ENCODE measurements at places on chromosomes 11 and 22. TPM values are rescaled to one million over a fixed set of nuclear protein-coding genes. Genes with fewer than 3 reads are reported as not detected.

GRCh38 chr11:130603335-130603906 lies 155.0 kb downstream of the ADAMTS15 start:
- DNase-seq, result no peak

The SLC22A6 gene
- 0.11 TPM for polyA plus RNA-seq

The GLB1L3 gene
- not detected for polyA plus RNA-seq

The SLC6A5 gene
- not detected for polyA plus RNA-seq

- no peak for DNase-seq
Measured at GRCh38 chr11:28657378-28658030, 549.3 kb downstream of the METTL15 start.

The CYB5R2 gene
- 8.4 TPM for polyA plus RNA-seq

GRCh38 chr11:2898366-2899079 lies 12.9 kb upstream of the CDKN1C start:
- no peak for DNase-seq

DNA sequence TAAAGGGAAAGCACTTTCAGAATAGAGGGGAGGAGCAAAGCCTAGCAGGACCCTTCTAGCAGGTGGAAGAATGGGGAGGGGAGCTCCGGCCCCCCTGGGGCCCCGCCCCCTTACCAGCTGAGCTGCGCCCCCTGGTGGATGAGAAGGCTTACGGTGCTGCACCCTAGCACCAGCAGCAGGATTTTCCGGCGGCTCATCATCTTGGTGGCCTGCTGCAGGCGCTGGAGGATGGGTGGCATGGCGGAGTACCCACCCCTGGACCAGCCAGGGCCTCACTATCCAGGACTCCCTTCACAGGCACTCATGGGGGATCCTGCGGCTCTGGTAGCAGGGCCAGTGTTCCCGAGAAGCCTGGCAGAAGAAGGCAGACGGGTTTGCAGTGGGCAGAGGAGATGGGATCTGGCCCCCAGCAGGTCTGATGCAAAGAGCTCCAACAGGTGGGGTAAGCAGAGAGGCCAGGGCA lies 3.8 kb downstream of the GAL3ST3 start:
- peak; percentile 70 for DNase-seq

The ISX gene
- not detected for polyA plus RNA-seq

The RFPL3 gene
- polyA plus RNA-seq, result not detected

GRCh38 chr22:38267086-38267485 lies 5.7 kb downstream of the TMEM184B start:
- no peak for DNase-seq

The C22orf42 gene
- polyA plus RNA-seq, result 0.48 TPM

- no peak for DNase-seq
Measured at GRCh38 chr22:19965771-19966709, 24.4 kb upstream of the TXNRD2 start.

The PNPLA3 gene
- 0.36 TPM for polyA plus RNA-seq

- peak; percentile 24 for DNase-seq
Measured at GRCh38 chr22:34913826-34914225, 152.1 kb upstream of the ISX start.

- DNase-seq, result no peak
Measured at GRCh38 chr11:125236072-125236825, 71.7 kb downstream of the PKNOX2 start.

The OR10A2 gene
- polyA plus RNA-seq, result not detected

The VWCE gene
- 4.2 TPM for polyA plus RNA-seq

GRCh38 chr22:39469681-39470450 lies 13.1 kb downstream of the MGAT3 start:
- no peak for DNase-seq

DNA sequence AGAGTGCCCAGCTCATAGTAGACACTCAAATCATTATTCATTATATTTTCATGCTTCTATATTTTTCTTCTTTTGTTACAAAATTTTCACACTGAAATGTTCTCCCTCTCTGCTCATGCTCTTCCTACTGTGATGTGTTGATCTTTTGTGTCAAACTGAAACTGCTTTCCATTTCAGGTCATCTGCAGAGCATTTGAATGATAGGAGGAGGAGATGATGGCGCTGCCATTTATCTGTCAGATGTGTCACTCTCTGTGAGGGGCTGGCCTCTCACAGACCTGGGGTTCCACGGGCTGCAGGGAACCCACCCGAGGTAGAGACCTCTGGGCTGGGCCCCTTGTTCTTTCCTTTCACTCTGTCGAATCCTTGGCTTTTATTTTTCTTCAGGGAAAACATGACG lies 41.1 kb downstream of the OR10A6 start:
- DNase-seq, result no peak

DNA sequence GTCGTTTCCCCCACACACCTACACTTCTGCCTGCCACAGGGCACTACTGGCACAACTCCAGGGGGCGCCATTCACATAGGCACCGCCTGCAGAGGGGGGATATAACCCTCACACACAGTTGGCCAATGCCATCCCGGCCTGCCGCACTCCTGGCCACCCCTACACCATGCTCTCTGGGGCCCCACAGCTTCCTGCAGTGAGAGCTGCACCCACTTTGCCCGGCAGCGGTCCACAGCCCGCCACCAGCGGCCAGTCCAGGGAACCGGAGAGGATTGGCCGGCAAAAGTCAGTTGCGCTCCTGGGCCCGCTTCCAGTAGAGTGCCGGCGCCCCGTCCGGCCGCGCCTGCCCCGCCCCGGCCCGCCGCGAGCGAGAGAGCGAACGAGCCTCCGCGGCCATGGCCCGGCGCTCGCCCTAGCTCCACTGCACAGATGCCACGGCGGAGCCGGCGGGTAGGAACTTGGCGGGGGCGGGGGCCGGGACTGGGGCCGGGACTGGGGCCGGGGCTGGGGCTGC lies 25.6 kb upstream of the SUSD2 start:
- DNase-seq, result peak; percentile 68

The SLC43A3 gene
- polyA plus RNA-seq, result 42.8 TPM

The CARD16 gene
- not detected for polyA plus RNA-seq

DNA sequence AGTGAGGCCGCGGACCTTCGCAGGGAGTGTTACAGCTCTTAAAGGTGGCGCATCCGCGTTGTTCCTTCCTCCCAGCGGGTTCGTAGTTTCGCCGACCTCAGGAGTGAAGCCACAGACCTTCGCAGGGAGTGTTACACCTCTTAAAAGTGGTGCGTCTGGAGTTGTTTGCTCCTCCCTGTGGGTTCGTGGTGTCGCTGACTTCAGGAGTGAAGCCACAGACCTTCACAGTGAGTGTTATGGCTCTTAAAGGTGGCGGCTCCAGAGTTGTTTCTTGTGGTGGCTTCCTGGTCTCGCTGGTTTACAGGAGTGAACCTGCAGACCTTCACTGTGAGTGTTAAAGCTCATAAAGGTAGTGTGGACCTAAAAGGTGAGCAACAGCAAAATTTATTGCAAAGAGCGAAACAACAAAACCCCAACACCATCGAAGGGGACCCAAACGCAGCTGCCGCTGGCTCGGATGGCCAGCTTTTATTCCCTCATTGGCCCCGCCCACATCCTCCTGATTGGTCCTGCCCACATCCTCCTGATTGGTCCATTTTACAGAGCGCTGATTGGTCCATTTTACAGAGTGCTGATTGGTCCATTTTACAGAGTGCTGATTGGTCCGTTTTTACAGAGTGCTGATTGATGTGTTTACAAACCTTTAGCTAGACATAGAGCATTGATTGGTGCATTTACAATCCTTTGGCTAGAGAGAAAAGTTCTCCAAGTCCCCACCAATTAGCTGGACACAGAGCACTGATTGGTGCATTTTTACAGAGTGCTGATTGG lies 1.2 kb upstream of the TMEM45B start:
- DNase-seq, result no peak

- no peak for DNase-seq
Measured at GRCh38 chr22:50606165-50606945, 5.8 kb downstream of the MAPK8IP2 start.

- no peak for DNase-seq
Measured at GRCh38 chr11:4090258-4090657, 4.3 kb upstream of the RRM1 start.

GRCh38 chr11:134333312-134333711 lies 1.5 kb downstream of the GLB1L2 start:
- no peak for DNase-seq

The CTSF gene
- polyA plus RNA-seq, result 29.1 TPM

DNA sequence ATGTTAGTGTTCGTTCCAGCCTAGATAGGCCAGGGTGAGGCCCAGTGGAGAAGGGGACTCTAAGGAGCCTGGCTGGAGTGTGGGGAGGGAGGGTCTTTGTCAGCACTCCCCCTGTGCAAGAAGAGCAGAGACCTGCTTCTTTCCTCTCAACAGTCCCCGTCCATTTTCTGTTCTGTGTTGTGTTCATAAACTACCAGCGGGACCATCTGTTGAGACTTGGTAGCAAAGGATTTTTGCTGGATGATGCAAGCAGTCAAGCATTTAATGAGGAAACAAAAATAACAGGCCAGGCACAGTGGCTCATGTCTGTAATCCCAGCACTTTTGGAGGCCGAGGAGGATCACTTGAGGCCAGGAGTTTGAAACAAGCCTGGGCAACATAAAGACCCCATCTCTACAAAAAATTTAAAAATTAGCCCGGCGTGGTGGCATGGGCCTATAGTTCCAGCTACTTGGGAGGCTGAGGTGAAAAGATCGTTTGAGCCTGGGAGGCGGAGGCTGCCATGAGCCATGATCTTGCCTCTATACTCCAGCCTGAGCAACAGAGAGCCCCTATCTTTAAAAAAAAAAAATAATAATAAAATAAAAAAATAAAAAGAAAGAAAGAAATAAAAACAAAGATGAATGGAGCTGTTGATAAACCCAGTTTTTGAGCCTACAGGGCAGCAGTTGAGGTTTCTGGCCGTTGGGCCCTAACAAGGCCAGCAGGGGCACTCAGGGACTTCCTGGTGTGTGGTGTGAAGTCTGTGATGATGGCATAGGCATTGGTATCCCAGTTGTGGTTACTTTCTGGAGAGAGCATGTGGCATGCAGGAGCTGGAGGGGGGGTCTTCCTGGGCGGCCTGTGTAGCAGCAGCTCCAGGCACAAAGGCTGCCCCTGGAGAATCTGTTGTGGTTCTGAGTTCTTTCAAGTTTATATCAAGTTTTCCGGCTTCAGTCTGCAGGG lies 1.7 kb upstream of the TXNRD2 start:
- DNase-seq, result peak; percentile 60

DNA sequence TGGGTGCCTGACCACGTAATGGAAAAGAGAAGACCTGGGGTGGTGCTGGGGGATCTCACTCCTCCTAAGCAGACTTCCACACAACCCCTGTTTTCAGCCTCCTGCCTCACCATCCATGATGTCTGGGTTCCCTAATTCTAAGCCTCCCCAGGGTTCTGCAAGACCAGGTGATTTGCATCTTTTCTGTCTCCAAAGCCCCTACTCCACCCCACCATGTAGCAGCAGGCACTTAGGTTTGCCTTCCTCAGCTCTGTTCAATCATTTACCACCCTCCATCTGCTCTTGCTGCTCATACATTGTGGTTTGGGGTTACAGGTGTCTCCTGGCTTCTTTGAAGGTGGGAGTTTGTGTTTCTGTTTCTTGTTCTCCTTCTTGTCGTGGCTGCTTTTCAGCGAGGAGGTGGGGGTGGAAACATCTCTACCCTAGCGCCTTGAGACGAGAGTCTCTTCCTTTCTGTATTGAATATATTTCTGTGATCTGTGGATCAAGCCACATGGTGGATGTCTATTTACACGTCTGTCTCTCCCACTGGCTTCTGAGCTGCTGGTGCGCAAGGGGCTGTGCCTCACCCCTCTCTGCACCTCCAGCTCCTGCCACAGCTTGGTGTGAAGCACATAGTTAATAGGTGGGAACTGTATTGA lies 6.6 kb upstream of the SSTR3 start:
- no peak for DNase-seq

The OPCML gene
- polyA plus RNA-seq, result 1.2 TPM

The MAP6 gene
- polyA plus RNA-seq, result 6.8 TPM

DNA sequence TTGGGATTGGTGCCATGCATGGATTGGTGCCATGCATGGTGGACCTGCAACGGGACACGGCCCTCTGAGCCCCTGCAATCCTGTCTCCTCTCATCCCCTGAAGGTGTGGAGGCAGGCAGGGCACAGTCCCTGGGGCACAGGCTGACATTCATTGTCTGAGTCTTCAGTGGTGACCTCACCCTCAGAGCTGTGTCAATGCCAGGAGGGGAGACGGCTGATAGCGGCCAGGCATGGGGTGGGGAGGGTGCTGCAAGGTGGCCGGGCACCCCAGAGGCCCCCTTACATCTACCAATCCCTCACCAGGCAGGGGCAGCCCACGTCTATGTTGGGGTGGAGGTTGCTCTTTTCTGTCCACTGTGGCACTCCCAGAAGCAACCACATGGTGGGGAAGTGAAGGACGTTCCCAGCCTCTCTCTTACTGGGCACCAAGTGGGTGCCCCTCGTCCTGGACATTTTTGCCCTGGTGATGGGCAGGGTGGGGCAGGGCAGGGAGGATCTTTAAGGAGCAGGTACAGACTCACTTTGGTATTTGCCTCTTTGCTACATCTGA lies 47.6 kb downstream of the NECTIN1 start:
- DNase-seq, result no peak

DNA sequence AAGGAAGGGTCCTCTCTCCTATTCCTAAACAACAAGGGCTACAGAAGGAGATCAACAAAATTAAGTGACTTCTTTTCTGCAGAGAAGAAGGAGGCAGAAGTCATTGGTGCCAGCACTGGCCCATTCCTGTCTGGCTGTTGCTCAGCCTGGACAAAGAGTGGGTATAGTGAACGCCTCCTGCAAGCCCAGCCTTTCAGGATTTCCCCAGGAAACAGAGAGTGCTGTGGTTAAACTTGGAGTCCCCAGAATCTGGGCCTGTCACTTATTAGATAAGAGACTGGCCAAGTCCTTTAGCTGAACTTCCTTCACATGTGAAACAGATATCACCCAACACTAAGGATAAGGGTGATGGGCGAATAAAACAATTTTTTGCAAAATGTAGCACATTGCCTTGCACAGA lies 10.9 kb downstream of the TST start:
- no peak for DNase-seq

DNA sequence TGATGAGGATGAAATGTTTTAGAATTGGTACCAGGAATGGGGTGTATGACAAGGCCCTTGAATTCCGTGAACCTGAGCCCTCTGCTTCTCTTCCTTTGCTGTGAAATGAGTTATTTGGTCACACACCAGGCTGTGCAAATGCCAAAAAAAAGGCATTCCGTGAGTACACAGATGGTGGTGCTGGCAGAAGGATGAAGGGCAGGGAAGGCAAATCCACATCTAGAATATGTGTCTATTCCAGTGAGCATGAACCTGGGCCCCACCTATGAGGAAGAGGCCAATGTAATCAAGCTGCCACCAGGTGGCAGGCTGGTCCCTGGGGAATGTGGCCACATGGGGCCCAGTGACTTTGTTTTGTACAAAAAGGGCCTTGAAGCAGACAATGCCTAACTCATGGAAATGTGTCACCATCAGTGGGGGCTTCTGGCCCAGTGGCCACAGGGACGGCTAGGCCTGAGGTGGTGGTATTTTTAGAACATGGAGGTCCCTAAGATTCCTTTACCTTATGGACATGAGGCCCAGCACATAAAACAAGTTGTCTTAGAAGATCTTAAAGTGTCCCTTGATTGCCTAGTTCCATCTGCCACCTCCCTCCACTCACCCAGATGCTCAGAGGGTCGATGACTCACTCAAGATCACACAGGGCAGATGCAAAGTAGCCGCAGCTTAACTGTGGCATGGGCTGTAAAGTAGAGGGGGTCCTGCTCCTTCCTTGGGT lies 3.9 kb upstream of the RNF215 start:
- DNase-seq, result no peak

Measured in muscle of arm (tissue), 14 donors.